ENCODE measurements at places on chromosomes 16 and 17.

DNA sequence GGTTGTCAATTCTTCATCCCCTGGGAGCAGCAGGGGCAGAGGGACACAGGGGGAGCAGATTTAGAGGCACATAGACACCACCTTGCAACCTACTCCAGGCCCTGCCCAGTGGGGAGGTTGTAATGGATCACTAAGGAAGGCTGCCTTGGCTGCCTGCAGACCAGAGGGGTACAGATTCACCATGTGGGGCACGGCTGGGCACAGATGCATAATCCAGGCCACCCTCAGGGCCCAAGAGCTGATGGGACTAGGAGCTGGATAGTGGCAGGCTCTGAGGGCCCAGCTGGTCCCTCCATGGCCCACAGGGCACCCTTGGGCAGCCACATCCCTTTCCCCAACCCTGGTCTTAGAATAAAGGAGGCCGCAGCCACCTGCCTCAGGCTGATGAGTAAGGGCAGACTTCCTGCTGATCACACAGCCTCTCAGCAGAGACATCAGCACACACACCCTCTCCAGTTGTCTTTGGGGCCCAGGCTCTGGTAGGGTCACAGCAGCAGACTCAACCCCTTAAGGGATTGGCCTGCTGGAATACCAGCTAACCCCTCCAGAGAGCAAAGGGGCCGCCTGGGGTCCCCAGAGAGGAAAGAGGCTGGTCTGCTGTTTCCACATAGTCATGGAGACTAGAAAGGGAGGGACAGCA lies 224.9 kb downstream of the GSG1L start:
- DNase-seq: no peak

GRCh38 chr17:76106703-76107102 lies 3.1 kb upstream of the EXOC7 start:
- DNase-seq: no peak

DNA sequence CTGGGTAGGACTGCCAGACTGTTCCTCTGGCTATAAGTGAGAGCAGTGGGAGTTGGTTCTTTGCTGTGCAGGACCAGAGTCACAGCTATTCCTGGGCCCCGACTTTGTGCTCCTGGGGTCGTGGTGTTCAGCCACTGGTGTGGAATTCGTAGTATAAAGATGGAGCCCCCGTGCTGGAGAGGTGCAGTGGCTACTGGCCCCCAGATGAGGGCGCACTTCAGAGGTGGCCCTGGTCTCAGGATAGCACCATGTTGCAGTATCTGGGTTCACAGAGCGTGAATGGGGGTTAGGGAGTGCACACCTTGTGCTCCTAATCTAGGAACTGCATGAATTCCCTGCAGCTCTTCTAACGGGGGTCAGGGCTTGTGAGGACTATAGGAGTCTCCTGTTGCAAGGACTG lies 21.1 kb downstream of the TANC2 start:
- DNase-seq: no peak

DNA sequence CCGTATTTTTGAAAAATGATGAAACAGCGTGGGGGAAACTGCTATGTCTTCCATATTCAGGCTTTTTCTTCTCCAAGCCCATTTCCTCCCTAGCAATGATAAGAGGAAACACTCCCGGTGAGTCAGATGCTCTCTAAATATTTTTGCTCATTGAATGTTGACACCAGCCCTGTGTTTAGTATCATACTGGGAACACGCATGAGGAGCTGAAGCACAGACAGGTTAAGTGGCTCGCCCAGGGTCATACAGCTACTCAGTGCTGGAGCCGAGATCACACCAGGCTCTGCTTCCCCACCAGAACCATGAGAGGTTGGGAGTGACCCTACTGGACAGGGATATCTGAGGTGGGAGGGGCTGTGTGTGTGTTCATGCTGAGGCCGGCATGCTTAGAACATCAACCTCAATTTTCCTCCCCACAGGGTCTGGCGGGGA lies 37.8 kb upstream of the ADGRG1 start:
- DNase-seq: no peak

- DNase-seq: no peak
Measured at GRCh38 chr17:1312261-1312870, 32.9 kb downstream of the TRARG1 start.

DNA sequence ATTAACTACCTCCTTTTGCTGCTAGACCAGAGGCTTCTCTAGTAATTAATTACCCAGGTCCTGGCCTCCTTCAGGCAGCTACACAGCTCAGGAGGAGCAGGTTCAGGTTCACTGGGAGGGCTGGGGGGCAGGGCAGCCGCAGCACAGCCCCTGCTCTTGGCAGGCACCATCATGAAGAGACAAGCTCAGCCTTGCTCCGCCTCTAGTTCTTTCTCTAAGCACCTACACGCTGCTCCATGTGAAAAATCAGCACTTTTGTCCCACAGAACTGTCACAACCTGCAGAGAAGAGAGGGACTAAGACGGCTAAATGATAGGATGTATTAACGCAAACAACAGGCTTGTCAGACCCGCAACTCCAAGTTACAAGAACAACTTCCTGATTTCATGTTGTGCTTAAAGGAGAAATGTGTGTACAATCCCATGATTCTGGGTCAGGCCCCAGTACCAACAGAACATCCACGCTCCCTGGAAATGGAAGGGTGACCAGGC lies 53.4 kb downstream of the GRB2 start:
- peak; percentile 43 for DNase-seq

DNA sequence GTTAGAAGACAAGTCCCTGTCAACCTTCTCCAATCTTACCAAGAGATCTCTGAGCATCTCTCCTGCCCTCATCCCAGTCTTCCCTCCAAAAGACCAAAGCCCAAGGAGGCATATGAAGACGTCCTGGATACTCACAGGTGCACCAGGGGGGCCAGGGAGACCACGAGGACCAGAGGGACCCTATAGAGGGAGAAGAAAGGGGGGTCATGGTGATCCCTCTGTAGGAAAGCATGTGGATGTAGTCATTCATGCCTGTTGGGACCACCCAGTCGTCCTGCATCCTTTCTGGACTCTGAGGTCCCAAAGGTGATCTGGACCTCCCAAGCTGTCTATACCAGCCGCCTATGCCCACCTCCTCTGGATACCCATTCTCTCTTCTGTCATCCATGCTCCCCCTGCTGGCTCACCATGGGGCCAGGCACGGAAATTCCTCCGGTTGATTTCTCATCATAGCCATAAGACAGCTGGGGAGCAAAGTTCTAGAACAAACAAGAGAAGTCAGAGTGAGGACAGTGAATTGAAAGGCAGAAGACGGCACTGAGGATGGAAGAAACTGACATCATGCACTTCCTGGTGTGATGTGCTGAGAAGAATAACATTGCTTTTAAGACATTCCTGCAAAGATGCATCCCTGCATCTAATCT lies 3.3 kb downstream of the COL1A1 start:
- no peak for DNase-seq

- no peak for DNase-seq
Measured at GRCh38 chr16:74747716-74748615, 26.7 kb downstream of the FA2H start.

DNA sequence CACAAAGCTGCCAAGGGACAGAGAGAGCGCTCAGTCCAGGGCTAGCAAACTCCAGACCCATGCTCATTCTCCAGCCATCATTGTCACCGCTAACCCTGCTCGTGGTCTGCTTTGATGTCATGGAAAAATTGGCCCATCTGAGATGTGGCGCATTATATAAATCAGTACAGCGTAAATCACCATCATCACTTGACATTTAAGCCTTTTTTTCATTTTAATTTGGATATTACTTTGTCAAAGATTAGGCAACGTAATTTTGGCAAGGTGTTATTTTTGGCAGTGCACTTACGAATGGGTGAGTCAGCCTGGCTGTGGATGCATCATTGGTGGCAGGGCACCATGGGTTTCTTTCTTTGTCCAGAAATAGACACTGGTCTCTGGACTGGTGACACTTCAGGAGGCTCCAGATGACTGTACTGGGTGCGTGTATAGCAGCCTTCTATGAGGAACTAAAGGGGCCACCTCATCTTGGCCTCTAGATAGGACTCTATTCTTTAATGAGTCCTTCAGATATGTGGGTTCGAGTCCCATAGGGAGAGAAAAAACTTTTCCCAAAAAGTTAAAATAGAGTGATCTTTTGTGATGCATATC lies 166.3 kb downstream of the MSI2 start:
- DNase-seq: no peak

DNA sequence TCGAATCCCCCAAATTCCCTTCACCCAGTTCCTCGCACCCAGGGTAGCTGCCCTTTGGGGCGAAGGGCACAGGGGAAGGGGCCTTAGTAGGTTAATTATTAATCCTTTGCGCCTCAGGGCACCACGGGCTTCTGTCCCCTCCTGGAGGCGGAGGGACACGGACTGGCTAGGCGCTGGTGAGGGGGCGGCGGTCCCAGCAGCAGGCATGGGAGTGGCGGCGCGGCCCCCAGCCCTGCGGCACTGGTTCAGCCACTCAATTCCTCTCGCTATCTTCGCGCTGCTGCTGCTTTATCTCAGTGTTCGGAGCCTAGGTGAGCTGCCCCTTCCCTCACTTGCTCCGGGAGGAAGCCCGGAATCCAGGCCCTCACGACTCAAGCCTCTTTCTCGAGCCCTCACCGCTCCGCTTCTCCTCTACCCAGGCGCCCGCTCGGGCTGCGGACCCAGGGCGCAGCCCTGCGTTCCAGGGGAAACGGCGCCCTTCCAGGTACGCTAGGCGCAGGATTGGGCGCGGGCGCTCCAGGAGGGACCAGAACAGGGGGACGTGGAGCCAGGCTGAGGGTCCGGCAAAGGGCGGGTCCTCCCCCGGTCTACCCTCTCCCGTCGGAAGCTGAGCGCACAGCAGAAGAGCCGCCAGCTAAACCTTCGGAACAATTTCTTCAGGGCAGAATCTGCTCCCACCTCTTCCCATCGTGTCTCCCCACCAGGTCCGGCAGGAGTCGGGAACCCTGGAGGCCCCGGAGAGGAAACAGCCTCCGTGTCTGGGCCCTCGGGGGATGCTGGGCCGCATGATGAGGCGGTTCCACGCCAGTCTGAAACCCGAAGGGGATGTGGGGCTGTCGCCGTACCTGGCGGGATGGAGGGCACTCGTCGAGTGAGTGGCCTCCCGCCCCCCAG lies at the start of gene GLTPD2:
Gene GLTPD2, plus strand, starts transcription at position 158 of the 894 bp plus-strand sequence. Its CDS starts 48 bp downstream, at position 206.
- DNase-seq: no peak

DNA sequence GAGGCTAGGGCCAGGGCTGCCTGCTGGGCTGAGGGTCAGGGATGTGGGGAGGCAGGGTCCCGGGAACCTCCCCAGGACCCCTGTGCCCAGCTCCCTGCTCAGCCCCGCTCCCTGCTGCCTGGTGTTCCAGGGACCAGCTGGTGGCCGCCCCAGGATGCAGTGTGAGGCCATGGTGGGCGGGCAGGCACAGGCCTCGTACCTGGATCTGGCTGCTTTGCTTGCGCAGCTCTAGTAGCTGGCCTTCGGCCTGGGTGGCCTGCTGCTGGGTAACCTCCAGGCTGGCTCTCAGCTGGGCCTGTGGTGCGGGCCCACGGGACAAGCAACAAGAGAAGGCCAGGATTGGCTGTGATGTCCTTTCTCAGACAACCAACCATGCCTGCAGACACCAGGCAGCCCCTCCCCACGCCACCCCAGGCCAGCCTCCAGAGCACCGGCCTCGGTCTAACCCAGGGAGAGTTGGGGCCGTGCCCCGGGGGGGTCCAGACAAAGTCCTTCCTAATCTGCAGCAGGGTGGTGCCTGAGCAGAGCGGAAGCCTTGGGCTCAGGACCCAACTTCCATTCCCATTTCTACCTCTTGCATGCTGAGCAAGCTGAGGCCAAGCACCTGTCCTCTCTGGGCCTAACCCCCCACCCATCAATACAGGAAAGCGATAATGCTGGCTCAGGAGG lies 4.1 kb downstream of the TRIM65 start:
- DNase-seq: peak; percentile 75

- no peak for DNase-seq
Measured at GRCh38 chr17:17732444-17732843, 51.2 kb downstream of the RAI1 start.

DNA sequence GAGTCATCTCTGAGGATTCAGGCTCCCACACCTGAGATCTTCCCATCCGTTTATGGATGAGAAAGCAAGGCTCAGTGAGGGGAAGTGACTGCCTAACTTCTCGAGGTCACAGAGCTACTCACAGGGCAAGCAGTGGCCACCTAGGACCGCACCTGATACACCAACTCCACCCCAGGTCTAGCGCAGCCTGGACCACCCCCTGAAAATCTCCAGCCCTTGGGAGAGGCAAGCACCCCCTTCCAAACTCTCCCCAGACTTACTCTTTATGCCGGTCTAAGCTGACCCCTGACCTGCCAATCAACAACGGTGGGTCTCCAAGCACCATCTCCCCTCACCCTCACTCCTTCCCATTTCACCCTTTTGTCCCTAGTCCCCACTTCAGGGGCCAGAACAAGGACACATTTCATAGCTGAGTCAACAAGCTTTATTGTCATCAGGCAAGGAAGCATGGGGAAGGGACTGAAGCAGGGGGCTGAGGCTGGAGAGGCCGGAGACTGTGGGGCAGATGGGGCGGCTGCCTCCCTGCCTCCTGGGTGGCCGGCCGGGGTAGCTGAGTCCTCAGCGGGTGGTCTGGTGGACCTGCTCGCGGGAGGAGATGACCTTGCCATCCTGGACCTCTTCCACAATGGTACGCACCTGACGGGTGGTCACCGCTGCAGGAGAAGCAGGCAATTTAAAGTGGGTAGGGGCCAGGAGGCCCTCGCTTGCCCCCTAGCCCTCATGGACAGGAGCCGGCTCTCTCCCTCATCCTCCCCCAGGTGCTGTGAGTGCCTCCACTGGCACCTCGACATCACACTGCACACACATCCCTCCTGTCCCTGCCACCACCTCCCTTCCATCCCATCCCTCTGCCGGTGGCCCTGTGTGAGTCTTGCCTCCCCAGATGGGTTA lies 5.1 kb downstream of the KRT17 start:
- DNase-seq: no peak

- DNase-seq: no peak
Measured at GRCh38 chr17:28702026-28702751, 9.5 kb downstream of the PROCA1 start.

DNA sequence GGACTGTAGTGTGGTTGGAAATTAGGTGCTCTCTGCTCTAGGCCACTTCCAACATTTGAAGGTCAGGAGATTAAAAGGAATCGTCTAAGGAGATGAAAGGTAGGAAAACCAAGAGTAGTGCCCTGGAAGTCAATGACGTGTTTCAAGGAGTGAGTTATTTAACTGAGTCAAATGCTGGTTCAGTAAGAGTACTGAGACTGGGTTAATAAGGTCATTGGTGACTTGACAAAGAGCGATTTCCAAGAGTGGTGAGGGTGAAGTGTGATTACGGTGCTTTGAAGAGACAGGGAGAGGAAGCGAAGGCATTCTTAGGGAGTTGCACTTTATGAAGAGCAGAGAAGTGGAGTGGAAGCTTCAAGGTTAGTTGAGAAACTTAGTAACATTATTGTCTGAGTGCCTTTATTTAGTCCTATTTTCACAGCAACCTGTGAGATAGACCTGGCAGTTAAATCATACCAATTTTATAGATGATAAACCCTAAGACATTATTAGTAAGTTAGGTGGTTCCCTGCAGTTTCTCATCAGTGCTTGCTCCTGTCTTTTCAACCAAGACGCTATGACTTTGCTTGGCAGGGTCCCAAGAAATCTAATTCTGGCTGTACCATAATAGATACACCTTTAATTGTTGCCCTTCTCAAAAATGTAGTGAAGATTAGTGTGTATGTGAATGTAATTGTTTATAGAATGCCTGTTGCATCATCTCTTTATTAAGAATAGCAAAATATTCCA lies 5.9 kb downstream of the ZNF207 start:
- no peak for DNase-seq

GRCh38 chr16:7482596-7483290 lies 150.1 kb downstream of the RBFOX1 start:
- DNase-seq: no peak

GRCh38 chr16:67150833-67151396 lies at the start of gene B3GNT9:
Gene B3GNT9, minus strand, starts transcription at chr16:67150998. Its CDS starts 513 bp downstream, at chr16:67150485.
- DNase-seq: peak; percentile 93

Data from upper lobe of left lung (tissue), 6 donors.